ENCODE measurements at places on chromosomes 16 and 17.

DNA sequence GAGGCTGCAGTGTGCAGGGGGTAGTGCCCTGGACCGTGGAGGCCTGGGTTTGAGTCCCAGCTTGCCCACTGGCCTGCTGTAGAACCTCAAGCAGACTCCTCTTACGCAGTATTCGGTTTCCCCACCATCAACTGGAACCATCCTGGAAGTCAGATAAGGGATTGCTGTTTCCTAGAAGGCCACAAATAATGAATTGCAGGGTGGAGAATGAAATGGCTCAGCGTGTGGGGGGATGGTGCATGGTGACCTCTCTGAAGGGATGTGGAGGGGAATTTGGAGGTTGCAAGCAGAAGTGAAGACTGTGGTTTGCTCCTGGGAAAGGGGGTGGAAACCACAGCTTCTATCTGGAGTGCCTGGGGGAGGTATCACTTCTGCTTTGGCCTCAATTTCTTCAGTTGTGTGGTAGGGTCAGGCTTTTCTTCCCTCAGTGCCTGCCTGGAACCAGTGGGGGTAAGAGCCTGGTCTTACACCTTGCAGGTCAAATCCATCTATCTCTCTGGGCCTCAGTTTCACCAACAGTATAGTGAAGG, 1.7 kb downstream of the ADGRG5 start:
- no peak for DNase-seq

DNA sequence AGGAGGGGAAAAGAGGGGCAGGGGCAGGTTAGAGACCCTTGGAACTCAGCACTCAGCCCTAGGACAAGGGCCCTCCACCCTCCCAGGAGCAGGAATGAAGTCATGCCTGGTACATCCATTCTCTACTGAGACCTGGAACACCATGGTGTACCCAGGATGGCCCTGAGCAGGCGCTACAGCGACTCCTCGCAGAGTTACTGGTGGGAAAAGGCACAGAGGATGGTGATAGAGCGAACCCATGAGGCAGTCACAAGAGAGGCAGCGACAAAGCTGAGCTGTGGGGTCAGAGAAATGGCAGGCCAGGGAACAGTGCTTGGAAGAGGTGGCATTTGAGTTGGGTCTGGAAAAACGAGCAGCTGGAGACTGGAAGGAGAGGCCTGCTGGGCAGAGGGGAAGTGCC, 37.5 kb downstream of the SRCIN1 start:
- DNase-seq: no peak

DNA sequence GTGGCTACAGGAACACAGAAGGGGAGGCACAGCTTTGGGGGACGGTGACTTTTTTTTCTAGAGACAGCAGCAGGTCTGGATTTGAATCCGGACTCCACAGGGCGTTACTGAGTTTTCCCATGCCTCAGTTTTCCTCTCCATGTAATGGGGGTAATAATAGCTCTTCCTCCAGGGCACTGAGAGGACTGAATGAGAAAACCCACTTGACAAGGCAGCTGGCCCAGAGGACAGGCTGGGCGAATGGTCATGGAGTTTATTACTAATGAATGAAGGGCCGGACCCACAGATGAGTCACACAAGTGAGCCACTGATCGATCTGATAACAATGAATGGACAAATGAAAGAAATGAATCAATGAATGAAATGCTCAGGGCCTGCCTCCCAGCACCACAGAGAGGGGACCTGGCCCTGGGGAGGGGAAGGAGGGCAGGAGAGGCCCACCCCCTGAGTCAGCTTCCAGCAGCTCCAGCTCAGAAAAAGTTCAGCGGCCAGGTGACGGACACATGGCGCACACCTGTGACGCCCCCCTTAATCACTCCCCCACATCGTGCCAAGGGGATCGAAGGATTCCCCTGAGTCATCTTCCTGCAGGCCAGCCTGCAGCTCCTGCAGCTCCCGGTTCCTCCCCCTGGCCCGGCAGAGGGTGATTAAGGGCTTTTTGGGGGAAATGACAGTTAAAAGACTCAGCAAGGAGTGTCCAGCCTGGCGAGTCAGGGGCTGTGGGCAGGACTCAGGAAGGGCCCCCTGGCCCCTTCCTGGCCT, 54.3 kb downstream of the SOCS1 start:
- no peak for DNase-seq

DNA sequence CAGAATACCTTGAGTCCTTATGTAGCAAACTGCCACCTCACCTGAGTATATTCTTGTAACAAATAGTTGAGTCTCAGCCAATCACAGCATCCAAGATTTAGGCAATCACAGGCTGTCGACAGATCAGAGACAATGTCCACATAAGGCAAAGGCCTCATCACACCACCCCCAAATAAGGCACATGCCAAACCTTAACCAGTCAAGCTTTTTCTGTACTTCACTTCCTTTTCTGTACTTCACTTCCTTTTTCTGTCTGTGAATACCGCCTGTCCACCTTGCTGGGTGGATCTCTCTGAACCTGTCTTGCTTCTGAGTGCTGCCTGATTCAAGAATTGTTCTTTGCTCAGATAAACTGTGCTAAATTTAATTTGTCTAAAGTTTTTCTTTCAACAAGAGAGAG, 210.4 kb upstream of the N4BP1 start:
- DNase-seq: no peak
